ENCODE measurements at places on chromosomes 5 and 9.

DNA sequence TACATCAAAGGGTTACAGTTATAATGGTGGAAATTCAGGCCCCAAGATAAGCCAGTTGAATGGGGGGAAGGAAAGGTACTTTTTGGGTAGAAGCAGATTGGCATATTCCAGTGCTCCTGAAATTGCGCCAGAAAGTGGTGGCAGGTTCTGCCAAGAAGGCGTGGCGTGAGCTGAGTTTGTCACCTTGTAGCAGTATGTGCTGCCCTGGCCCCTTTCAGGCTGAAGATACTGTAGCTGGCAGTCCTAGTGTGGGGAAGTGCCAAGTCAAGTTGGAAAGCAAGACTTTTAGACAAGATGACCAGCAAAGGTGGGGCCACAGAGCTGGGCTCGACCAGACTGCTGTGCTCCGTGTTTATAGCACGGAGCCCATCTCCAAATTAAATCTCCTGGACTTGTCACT lies 133.6 kb upstream of the GLRA1 start:
- no peak for DNase-seq

GRCh38 chr5:124741711-124742496 lies 4.5 kb downstream of the ZNF608 start:
- DNase-seq: no peak

DNA sequence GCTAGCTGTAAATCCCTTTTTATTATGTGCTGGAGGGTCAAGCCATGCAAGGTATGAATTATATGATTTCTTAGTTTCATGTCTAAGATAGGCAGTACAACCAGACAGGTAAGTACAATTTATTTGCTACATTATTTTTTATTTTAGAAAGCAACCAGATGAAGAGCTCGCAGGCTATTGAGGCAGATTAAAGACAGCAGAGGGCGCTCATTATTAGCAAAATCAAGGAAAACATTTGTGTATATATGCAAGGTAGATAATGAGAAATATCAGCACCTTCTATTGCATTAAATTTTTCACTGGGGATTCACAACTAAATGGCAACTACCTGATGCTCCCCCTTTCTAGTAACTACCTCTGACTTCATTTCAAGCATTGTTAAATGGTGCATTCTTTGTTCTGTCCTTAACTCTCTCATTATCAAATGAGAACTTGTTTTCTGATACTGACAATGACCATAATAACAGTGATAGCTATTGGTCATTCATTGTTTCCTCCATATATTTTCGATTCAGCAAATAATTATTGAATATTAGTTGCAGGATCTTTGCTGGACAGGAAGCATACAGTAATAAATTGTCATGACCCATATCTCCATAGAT lies 8.6 kb downstream of the SCGB3A2 start:
- DNase-seq: peak; percentile 1

DNA sequence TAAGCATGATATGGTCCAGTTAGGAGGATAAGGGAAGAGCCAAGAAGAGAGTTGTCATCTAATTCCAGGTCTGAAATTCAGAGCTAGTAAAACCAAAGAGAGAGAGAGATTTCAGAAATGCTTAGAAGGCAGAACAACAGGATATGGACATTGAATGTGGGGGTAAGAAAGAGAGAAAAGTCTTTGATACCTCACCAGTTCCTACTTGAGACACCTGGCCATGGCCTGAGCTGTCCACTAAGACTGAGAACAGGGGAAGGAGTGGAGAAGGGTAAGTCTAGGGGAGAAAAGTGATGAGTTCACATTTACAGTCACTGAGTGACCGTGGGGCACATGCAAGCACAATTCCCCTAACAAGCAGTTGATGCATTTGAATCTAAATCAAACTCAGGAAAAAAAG lies 35.5 kb downstream of the TIMD4 start:
- DNase-seq: no peak

DNA sequence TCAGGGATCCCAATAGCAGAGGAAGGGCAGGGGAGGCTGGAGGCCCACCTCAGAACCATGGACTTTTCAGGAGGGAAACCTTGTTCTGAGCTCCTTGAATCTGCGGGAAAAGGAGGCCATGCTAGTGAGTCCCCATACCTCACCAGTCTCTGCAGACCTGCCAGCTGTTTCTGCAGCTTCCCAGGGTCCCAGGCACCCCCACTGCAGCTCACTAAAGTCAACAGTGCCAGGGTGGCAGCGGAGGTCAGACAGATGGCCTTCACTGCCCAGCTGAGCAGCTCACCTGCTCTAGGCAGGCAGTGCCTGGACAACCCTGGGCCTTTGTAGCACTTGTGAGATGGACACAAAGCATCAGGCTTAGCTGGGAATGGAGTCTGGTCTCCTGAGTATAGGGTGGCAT lies 4.4 kb upstream of the SLC27A4 start:
- DNase-seq: no peak

DNA sequence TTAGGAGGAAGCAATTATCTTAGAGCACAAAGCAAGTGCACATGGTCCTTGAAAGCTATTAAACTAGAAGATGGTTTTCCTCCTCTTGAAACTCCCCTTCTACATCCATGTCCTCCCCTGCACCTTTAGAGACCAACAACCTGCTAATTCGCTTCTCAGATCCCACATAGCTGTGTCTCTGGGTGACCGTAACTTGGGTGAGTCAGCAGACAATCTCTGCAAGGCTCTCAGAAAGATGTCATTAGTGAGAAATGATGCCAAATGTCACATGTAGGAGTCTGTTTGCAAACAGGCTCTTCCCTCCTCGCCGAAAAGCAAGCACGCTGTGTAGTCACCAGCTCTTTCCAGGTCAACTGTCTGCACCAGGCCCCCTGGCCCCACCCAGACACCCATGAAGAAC lies 291.8 kb downstream of the SLIT3 start:
- no peak for DNase-seq

DNA sequence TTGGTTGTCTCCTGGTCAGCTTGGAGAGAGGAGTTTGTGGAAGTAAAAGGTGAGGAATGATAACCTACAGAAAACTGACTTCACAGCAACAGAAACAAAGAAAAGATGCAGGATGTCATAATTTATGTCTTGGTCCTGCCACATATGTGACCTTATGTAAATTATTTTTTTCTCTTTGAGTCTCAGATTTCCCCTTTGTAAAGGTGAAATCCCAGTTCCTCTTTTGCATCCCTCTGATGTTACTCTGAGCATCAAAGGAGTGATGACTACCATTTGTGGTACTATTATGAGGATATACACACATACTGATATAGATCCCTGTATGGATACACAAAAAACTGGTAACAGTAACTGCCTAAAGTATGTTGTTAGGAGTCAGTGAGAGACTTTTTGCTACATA lies 1.4 kb upstream of the THG1L start:
- no peak for DNase-seq

- peak; percentile 84 for DNase-seq
Observed at GRCh38 chr5:170302653-170303501, 5.3 kb upstream of the LCP2 start.

DNA sequence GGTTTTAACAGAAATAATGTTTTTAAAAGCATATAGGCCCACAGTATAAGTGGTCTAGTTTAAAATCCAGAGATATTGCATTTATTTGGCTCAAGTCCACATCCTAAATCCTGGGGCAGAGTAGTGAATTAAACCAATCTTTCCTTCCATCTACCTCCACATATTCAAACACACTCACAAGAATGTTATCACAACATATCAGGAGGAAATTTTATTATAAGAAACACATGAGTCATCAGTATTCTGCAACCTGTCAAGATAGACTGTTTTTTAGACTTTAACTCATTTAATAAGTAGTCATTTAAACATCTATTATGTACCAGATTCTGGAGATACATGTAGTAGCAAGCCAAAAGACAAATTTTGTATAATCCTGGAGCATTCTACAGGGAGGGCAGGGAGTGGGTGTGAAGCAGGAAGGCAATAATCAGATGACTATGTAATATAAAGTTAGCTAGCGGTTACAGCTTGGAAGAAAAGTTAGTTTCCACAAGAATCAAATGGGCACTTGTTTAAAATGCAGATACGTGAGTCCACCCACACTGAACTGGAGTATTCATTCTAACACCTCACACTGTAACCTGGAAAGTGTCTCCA lies 187.3 kb upstream of the PIK3R1 start:
- no peak for DNase-seq

DNA sequence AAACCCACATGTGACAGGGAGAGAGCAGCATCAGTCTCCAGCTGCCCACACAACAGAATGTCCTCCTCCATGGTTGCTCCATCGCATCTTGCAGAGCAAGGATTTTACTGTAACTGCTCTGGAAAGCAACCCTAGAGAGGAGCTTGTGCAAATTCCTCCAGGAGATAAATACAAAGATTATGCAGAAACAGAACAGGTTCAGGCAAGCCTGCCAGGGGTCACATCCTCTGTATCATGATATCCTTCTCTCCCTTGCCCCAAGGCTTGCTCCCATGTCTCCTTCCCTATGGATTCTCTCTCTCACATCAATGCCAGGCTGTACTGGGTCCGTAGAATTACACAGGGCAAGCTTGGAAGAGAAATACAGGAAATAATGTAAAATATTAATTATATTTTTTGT lies 226.0 kb downstream of the MPDZ start:
- DNase-seq: no peak

- no peak for DNase-seq
Observed at GRCh38 chr9:109794361-109795012, 14.5 kb downstream of the PALM2AKAP2 start.

GRCh38 chr9:101566904-101567724 lies 27.7 kb downstream of the PPP3R2 start:
- no peak for DNase-seq

- DNase-seq: no peak
Observed at GRCh38 chr5:140842798-140843733, 2.1 kb downstream of the PCDHA8 start.

DNA sequence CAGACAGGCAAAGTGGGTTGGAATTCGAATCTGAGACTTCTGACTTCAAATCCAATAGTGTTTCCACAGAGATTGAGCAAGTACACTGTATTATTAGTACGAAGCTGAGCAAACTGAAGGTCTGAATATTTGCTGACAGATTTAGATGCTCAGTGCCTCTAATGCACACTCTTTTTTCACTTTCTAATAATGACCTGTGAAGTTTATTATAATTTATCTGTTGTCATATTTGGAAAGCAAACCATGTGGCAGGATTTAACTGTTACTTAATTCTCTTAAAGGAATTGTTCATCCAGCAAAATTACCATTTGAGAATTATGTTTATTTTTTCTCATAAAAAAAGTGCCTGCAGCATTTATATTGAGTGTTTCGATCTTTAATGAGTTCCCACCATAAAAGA lies 277.3 kb downstream of the DMRT2 start:
- no peak for DNase-seq

DNA sequence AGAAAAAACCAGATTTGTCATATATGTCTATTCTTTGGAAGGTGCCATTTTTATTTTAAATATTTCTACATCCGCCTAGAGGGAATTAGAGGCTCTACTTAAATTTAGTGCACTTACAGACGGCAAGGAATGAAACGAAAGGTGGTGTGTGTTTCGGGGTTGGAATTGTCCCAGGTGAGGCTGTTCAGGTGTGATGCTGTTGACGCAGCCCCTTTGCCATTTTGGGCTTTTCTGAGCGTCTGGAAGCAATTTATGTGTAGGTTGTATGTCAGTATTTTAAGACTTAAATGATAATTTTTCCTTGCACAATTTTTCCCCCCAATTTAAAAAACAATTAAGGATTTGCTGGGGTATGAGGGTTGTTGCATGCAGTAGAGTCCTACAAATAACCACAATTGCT lies 2.0 kb downstream of the TENT4A start:
- DNase-seq: no peak
